HT-29 (cell line): ENCODE measurements at places on chromosomes 5 and 9. TPM values are rescaled to one million over a fixed set of nuclear protein-coding genes. Genes with fewer than 3 reads are reported as not detected.

DNA sequence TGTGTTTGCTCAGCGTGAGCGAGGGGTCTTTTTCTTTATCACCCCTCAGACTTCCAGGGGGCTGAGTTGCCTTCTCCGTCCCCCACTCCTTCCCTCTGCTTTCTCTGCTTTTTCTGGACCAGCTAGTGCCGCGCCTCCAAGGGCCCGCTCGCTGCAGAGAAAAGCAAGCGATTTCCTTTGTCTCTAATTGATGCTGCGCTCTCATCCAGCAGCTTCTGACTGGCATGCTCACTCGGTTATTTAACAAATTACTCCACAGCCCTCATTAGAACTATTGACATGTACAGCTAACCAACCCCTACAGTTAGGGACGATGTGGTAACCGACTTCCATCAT, 288.0 kb downstream of the ELAVL2 start:
- DNase-seq = no peak

GRCh38 chr9:76559286-76559685, 100.3 kb downstream of the GCNT1 start:
- DNase-seq = no peak

- no peak for DNase-seq
Measured at GRCh38 chr5:96765043-96765442, 42.7 kb downstream of the ERAP1 start.

FAXDC2 gene
- total RNA-seq = 3.5 and 3.6 TPM in 2 replicates

AGPAT2 gene
- total RNA-seq = 160 and 167 TPM in 2 replicates

- no peak for DNase-seq
Measured at GRCh38 chr9:133813749-133814585, 75.8 kb upstream of the SARDH start.

GRCh38 chr9:127207734-127208410, 56.7 kb upstream of the GARNL3 start:
- no peak for DNase-seq

- peak; percentile 11 for DNase-seq
Measured at GRCh38 chr9:3181049-3181953, 337.4 kb upstream of the PUM3 start.

MYMK gene
- total RNA-seq = not detected in 2 replicates

- peak; percentile 73 for DNase-seq
Measured at GRCh38 chr5:43110606-43111170, 10.0 kb upstream of the ZNF131 start.

DNA sequence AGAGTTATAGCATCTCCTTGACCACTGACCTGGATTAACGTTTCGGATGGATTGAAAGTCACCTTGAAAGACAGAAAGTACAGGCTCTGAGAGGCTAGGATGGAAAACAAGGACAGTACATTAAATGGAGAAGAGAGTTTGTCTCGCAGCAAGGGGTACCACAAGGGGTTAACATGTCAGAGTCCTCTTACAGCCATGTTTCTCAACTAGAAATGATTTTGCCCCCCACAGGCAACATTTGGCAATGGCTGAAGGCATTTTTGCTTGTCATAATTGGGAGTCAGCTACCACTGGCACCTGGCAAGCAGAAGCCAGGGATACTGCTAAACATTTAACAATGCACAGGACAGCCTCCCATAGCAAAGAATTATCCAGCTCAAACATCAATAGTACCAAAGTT, 90.8 kb upstream of the EQTN start:
- no peak for DNase-seq

C7 gene
- total RNA-seq = 0.05 TPM in 1 of 2 replicates, not detected in the other

DNA sequence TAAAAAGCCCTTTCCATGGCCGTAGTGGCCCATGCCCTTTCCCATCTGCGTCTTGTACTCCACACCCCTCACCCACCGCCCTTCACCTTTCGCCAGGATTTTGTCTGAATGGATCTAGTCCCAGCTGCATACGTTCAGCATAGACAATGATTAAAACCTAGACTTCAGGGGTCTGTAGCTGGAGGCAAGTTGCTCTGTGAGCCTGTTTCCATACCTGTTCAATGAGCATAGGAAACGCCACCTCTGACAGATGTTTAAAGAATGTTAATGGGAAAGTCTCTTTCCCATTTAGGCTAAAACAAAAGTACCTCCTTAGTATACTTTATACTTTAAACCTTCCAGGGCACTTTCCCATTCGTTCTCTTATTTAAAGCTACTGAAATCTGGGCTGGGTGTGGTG, 105.7 kb downstream of the SPRY4 start:
- DNase-seq = no peak
